Mesendoderm (in vitro differentiated cells): ENCODE measurements at places on chromosomes 3 and 15.

GRCh38 chr3:44896440-44896839, 22.0 kb downstream of the TGM4 start:
- DNase-seq: no peak

GRCh38 chr3:132661101-132661500, 972 bp downstream of the UBA5 start:
- no peak for DNase-seq

DNA sequence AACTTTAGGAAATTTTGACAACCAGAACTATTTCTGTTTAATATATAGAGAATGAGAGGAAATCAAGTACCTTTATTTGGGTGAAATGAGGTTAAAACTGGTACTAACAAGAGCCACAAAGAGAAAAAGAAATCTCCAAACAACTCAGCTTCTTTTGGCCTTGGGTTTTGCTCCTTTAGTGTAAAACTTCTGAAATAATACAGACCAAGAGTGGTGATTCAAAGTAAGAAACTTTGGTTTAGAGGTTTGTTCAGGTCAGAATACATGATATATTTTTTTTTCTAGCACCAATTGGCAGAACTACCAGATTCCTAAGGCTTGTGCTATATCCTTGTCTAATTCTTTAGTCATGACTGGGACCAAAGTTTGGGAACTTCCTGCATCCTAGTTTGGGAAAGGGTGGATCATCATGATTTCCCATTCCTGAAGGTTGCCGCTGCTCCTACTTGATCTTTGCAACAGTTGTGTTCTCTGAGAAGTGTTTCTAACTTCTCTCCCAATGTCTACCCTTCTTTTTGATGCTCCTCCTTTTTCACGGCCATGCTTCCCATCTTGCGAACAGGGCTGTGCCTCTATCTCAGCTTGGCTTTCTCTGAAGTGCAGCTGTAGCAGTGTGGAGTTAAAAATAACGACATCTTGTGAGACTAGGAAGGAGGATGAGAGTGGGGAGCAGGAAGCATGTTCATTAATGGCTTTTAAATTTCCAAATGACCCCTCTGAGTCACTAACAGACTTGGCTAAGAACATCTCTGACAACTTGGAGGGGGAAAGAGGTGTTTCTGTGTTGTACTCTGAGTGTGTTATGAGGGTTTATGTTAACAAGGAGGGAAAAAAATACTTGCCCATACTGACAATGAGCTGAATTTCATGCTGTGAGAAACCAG, 87.7 kb downstream of the KCNAB1 start:
- DNase-seq: no peak

DNA sequence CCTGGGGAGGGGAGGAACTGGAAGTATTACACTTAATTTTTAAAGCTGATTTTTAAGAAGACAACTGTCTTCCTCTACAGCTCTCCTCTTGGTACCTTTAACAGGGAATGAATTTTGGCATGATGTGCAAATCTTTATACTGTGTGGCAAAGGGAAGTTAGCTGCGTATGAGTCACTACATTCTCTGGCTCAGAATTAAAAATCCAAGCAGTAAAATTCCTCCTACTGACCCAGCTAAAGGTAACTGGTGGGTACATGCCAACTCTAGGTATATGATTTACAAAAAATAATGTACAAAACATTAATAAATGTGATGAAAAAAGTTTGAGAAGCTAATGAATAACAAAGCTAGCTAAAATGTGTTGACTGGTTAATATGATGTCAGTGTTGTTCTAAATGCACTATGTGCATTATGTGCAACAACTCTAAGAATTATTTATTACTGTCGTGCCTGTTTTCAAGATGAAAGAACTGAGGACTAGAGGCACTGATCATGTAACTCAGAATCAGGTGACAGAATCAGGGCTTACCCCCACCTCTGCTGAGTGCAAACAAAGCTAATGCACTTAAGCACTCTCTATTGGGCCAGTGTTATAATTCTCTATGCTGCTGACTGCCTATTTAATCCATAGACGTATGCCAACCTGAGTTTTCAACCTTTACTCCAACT, 194.7 kb upstream of the CADPS start:
- no peak for DNase-seq

- DNase-seq: peak; percentile 11
These were observed 619.1 kb upstream of the BCHE start for GRCh38 chr3:166456286-166456685.

DNA sequence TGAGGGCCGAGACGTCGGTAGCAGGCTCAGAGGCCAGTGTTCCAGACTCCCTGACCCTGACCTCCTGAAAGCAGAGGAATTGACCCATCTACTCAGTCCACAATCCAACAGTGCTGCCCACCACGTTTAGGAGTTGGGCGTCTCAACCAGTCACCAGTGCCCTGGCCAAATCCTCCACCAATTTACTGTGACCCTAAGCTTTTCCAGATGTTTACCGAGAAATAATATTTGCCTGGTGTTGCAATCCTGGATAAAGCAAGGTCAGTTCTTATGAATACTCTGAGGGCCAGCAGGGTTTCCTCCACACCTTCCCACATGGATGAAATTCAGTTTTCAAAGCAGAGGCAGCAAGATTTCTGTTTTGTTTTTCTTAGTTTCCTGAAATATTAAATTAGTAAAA, 7.5 kb upstream of the APOD start:
- no peak for DNase-seq

- no peak for DNase-seq
These were observed 95.1 kb downstream of the DHX36 start for GRCh38 chr3:154229217-154229590.

- DNase-seq: peak; percentile 34
These were observed 100.3 kb downstream of the MECOM start for GRCh38 chr3:169562988-169563774.

DNA sequence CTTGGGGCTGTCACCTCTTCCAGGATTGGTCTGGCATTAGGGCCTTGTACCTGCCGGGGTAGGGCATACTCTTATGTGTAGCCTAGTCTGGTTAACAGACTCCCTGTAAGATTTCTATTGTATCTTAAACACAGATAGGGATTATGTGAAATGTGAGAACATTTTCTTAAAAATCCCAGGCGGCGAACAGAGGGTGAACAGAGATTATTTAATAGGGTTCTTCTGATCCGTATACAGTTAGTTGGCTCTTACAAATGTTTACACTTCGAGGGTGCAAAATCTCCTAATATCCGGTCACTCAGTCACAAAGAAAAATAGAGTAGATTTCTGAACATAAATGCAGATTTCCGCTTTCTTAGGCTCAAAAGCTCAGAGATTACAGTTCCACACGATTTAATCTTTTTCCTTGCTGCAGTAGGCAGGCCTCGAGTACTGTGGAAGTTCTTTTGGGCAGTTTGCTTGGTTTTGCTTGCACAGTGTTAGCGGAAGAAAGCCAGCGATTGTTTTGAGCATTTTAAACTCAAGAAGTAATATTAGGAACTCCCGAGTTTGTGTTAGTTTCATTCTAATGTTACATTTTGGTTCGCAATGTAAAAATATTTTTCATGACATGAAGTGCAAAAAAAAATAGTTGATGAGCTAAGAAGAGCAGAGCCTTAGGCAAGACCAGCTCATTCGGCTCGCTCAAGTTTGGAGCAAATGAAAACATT, 993 bp downstream of the PLCL2 start:
- no peak for DNase-seq

DNA sequence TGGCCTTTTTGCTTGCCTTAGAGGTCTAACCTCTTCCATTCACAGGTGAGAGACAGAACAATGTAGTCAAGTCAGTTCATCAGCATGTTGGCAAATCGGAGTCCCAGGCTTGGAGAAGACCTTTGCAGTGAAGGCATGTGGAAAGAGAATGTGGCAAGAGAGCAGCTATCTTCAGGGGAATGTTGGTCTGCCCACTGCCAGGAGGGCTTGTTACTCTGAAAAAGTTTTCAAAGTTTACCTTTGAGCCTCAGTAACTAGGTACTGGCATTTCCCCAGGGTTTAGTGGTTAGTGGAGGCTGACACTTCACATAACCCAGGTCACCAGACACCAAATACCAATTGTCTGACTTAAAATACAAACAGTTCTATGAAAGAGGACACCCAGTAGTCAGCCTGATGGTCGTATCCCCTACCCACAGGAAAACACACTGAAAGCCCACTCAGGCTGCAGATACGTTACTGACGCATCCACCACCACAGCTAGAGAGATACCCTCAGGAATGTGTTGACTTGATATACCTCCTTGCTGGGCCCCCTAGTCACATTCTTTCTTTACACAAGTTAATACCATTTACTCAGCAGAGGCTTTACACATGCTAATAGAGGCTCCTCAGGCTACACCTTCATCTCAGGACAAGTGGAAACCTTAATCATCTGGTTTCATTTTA, 9.7 kb upstream of the ARID3B start:
- peak; percentile 94 for DNase-seq

DNA sequence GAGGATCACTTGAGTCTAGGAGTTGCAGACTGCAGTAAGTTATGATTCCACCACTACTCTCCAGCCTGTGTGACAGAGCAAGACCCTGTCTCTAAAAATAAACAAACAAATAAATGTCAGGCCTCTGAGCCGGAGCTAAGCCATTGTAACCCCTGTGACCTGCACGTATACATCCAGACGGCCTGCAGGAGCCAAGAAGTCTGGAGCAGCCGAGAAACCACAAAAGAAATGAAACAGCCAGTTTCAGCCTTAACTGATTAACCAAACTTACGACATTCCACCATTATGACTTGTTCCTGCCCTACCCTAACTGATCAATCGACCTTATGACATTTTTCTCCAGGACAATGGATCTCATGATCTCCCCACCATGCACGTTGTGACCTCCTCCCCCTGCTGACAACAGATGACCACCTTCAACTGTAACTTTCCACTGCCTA, 32.5 kb upstream of the ZKSCAN7 start:
- DNase-seq: no peak

DNA sequence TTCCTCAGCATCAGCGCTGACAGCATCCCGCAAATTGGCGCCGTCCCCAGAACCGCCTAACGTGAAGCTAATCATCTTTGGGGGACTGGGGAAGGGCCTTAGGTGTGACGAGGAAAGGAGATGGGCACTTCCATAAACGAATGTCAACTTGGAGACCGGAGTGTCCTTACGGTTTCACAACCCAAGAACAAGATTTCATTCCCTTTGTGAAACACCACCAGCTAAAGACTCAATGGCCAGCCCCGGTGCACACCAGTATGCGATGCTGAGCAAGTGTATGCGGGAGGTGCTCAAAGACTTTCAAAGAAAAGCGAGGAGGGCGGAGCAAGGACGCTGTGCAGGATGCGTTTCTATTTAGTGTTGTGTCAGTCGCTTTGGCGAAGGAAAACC, 759 bp upstream of the TTBK2 start:
- no peak for DNase-seq

GRCh38 chr15:31305796-31306425, 20.7 kb upstream of the KLF13 start:
- DNase-seq: no peak

DNA sequence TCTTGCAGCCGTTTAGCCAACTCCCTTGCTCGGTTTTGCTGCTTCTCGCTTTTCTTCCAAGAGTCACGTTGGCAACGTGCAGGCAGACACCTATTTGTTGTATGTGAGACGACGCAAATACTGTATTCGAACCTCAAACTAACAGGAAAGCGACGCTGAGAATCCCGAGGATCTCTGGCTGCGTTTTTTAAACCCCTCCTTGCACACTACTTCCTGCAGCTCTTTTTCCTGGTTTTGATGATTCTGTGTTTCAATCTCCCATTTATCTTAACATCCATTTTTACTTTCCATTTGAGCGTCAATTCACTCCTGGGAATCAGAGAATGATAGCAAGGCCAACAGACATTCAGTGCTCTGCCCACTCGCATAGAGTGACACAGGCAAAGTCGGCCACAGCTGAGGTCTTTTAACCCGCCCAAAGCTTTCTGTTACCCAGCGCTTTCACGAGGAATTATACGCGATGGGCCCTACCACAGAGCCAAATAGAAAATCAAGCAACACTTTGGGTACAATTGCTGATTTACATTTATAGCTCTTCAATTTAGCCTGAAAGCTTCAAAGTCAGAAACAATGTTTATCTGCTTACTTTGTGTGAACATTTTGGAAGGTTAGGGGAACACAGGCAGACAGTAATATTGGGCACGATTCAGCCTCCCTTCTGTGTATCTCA, 1.6 kb upstream of the ANXA2 start:
- no peak for DNase-seq

DNA sequence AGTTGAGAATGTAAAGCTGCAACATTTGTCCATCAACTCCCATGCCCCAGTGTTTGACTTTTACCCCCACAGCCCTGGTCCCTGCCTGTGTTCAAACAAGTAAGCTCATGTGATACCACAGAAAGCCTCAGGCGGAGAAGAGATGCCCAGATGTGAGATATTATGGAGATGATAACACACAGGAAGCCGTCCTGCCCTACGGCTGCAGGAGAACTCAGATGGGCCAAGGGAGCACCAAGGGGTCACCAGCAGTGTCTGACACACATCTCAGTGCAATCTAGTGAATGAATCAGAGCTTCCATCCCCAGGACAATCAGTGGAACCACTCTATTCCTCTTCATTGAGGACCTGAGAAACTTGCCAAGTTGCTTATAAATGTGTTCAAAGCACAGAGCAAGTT, 14.0 kb upstream of the SPINK8 start:
- no peak for DNase-seq

DNA sequence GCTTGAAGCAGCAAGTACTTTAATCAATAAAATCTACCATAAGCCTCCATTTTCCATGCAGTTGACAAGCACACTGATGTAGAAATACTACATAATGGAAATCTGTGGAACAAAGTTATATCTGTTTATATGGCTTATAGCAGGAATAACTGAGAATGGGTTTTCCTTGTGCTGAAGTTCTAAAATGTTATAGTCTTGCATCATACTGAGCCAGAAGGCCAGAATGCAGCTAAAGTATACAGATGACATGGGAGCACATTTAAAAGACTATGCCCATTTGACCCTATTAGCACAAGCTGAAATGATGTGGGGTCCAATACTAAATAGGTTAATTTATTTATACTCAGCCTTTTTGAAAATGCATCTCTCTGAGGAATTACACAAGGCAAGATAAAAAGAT, 25.1 kb downstream of the SLC24A5 start:
- no peak for DNase-seq

DNA sequence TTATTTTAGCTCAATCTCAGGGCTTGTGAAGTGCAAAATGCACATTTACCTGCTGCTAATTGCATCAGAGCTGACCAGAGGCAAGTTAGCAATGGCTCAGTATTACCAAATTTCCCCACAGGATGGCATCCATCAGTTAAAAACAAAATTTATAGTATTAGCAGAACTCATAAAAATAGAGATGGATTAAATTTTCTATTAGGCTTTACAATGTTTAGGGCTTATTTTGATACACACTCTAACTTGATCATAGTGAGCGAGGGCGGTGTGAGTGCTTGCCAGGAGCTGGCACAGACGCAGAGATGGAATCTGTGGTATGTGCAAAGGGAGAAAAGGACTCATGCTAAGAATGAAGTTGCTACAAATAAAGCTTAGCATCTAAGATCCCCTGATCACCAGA, 241.0 kb downstream of the NSUN3 start:
- peak; percentile 28 for DNase-seq

GRCh38 chr3:114151091-114151490, 27.8 kb downstream of the DRD3 start:
- peak; percentile 20 for DNase-seq
